Airway epithelial cell (primary cell): ENCODE measurements at places on chromosomes 4 and X. TPM values are rescaled to one million over a fixed set of nuclear protein-coding genes. Genes with fewer than 3 reads are reported as not detected.

The EDA gene
- total RNA-seq = 1.2 and 1.5 TPM in 2 replicates

The GAB3 gene
- total RNA-seq = not detected in 2 replicates

The PPP4R3C gene
- total RNA-seq = not detected in 2 replicates

The PRR32 gene
- total RNA-seq = not detected in 2 replicates

The SMIM10 gene
- total RNA-seq = 0.14 and 0.33 TPM in 2 replicates

The LRIT3 gene
- 0.07 TPM in 1 of 2 replicates, not detected in the other for total RNA-seq

The XK gene
- 0.28 and 0.49 TPM in 2 replicates for total RNA-seq

The SLC9A6 gene
- 12.0 and 15.2 TPM in 2 replicates for total RNA-seq

The PDZD4 gene
- 0.14 TPM in 1 of 2 replicates, not detected in the other for total RNA-seq

The ENOX2 gene
- total RNA-seq = 10.3 and 11.6 TPM in 2 replicates

The ZDHHC15 gene
- total RNA-seq = not detected in 2 replicates

The JCHAIN gene
- total RNA-seq = not detected in 2 replicates

The FATE1 gene
- not detected in 2 replicates for total RNA-seq

The FGF13 gene
- total RNA-seq = not detected in 2 replicates

The TBC1D9 gene
- total RNA-seq = 8.6 and 13.0 TPM in 2 replicates

The SPANXA1 gene
- total RNA-seq = not detected in 2 replicates

The GC gene
- not detected in 2 replicates for total RNA-seq

The CITED1 gene
- total RNA-seq = 0.28 and 0.33 TPM in 2 replicates

The RAB33A gene
- 0.21 TPM in 1 of 2 replicates, not detected in the other for total RNA-seq

The AKAP14 gene
- total RNA-seq = not detected in 2 replicates

The NPY5R gene
- not detected in 2 replicates for total RNA-seq

The TEX13A gene
- total RNA-seq = not detected in 2 replicates

The BEX2 gene
- total RNA-seq = 3.6 and 4.0 TPM in 2 replicates

The ZCCHC18 gene
- not detected in 2 replicates for total RNA-seq

The POU3F4 gene
- total RNA-seq = not detected in 2 replicates

The CXCL8 gene
- total RNA-seq = 23.4 and 37.9 TPM in 2 replicates

The MBTPS2 gene
- 4.9 and 7.8 TPM in 2 replicates for total RNA-seq

The POLN gene
- total RNA-seq = 0.37 and 1.1 TPM in 2 replicates

The SYN1 gene
- 0.33 and 0.63 TPM in 2 replicates for total RNA-seq

The PPEF1 gene
- total RNA-seq = 0.07 TPM in 1 of 2 replicates, not detected in the other

The AASDH gene
- total RNA-seq = 7.1 and 9.2 TPM in 2 replicates

The SPARCL1 gene
- not detected in 2 replicates for total RNA-seq

The DNAAF6 gene
- not detected in 2 replicates for total RNA-seq

The HSFX3 gene
- total RNA-seq = not detected in 2 replicates

The AIMP1 gene
- total RNA-seq = 28.4 and 32.4 TPM in 2 replicates
